ENCODE measurements at places on chromosomes 6 and 20. TPM values are rescaled to one million over a fixed set of nuclear protein-coding genes. Genes with fewer than 3 reads are reported as not detected.

The FERMT1 gene
- total RNA-seq, result 8.3 TPM

The MARCKS gene
- total RNA-seq, result 98.7 TPM

The CPXM1 gene
- total RNA-seq, result not detected

The ENPP4 gene
- 1.9 TPM for total RNA-seq

The MYBL2 gene
- total RNA-seq, result 22.2 TPM

The WFDC2 gene
- total RNA-seq, result not detected

The PAX1 gene
- not detected for total RNA-seq

The RBM24 gene
- total RNA-seq, result 60.7 TPM

GRCh38 chr6:44897316-44897715 lies 430.8 kb upstream of the RUNX2 start:
- no peak for DNase-seq

- DNase-seq, result no peak
Observed at GRCh38 chr6:83711958-83712357, 3.1 kb upstream of the SNAP91 start.

- DNase-seq, result peak; percentile 85
Observed at GRCh38 chr6:43769526-43770371, at the start of gene VEGFA. TSS of gene VEGFA (plus strand) at chr6:43770211.

DNA sequence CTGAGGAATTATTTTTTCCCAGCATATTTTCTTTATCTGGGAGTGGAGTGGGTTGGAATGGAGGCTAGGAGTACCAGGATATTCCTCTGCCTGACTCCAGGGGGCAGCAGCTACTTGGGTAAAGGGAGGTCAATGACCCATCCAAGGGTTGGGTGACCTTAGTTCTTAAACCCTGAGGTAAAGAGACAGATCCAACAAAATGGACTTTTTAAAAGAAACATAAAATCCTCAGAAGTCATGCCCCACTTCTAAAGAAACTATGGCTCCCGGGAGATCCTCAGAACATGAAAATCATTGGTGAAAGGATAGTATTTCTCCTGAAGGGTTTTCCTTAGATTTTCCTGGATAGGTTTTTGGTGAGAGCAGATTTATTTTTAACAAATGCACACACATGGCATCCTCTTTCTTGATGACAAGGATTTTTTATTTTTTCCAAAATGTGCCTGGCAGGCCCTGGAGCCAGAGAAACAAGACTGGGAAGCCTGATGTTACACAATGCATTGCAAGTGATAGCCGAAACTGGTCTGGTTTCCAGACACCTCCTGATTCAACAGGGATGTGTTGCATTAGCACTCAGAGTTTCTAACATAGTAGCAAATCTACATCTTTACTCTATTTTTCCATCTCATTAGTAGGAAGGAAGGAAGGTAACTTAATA lies 240.9 kb upstream of the BTBD3 start:
- DNase-seq, result peak; percentile 42

GRCh38 chr6:14270925-14271788 lies 153.6 kb downstream of the CD83 start:
- DNase-seq, result peak; percentile 98

- peak; percentile 96 for DNase-seq
Observed at GRCh38 chr6:141548966-141549365, 583.8 kb upstream of the GJE1 start.

DNA sequence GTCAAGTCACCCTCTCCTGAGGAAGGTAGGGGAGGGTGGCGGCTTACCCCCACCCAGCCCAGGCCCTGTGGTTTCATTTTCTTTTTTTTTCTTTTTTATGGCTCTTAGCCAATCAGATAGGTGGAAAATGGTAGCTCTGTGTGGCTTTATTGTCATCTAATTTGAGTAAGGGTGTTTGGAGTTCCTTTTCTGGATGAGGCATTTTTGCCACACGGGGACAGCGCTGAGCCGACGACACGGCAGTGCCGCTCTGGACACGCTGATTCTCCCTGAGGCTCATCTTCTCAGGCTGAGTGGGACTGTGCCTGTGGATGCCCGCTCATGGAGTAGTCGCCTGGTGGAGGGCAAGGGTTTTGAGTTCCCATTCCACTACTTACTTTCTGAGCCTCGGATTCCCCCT lies 37.6 kb upstream of the ANGPT4 start:
- DNase-seq, result no peak

DNA sequence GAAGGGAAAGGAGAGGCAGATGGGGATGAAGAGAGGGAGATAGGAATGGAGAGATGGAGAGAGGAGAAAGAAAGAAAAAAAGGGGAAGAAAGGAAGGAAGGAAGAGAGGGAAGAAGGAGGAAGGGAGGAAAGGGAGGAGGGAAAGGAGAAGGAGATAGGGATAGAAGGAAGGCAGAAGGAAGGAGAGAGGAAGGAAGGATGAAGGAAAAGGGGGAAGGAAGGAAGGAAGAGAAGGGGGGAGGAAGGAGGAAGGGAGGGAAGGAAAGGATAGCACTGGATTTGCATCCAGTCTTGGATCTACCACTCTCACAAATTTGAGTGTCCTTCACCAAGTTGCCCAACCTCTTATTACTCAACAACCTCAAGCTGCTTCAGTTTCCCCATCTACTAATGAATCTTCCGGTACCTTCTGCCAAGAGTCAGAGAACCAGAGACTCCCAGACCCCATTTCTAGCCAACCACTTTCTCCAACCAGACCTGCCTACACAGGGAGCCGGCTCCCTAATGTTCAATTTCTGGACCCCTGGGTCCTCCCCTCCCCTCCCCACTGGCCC lies 79.7 kb upstream of the FOXP4 start:
- DNase-seq, result no peak

GRCh38 chr6:16777794-16778193 lies 16.5 kb upstream of the ATXN1 start:
- no peak for DNase-seq

DNA sequence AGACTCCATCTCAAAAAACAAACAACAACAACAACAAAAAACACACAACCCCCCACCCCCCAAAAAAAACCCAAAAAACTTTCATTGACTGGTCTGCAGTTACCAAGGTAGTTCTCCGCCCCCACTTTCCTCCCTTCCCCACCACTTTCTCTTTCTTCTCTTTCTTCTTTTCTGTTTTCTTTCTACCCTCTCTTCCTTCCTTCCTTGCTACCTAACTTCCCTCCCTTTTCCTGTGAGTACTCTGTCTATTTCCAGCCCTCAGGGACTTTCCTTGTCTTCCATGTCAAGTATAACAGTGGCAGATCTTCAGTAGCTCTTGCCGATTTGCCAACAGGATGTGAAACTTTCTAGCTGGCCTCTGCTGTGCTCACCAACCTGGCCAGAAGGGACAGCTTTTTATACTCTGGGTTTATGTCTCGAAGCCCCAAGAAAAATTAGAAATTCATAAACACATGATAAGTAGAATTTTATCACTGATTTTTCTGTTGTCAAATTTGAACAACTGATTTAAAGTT lies 399.5 kb downstream of the QKI start:
- no peak for DNase-seq

GRCh38 chr6:107822176-107823046 lies 1.7 kb downstream of the SCML4 start:
- no peak for DNase-seq

GRCh38 chr6:14454473-14454775 lies 336.9 kb downstream of the CD83 start:
- DNase-seq, result no peak

DNA sequence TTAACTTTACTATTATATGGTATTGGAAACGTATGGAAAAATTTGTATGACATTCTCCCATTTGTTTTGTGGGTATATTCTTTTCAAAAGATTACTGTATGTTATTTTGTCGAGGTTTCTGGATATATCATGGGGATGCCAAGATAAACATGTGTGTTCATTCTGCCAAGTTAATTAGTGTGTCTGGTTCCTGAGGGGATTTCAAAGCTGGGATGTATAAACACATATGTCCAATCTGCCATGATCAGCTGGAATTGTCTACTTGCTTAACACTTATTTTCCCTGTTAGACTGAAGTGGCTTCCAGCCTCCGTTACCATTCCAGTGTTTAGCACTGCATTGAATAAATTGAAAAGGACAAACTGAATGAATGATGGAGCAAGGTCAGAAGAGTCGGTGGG lies 86.2 kb downstream of the DNAH8 start:
- no peak for DNase-seq

GRCh38 chr6:167136376-167136775 lies 13.5 kb downstream of the CCR6 start:
- DNase-seq, result no peak

- DNase-seq, result no peak
Observed at GRCh38 chr6:154247119-154247861, 109.3 kb downstream of the IPCEF1 start.

- DNase-seq, result no peak
Observed at GRCh38 chr20:5689463-5689862, 60.7 kb upstream of the SHLD1 start.

GRCh38 chr6:98116455-98116854 lies 717.9 kb upstream of the POU3F2 start:
- DNase-seq, result no peak

GRCh38 chr6:167476844-167477595 lies 152.1 kb downstream of the TTLL2 start:
- no peak for DNase-seq

DNA sequence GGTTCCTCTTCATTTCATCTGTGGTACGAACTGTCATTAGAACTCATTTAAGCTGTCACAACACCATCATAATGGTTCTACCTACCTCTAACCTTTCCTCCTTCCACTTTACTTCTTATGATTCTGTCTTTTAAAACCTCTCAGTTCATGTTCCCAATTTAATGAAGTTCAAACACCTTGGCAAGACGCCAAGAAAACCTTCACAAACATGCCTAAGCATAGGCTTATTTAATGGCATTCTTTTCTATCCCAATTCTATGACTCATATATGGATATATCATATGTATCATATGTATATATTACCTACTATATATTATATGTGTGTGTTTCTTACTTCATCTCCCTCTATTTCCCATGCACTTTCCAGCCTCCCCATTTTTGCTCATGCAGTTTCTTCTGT lies 283.4 kb upstream of the TBX18 start:
- DNase-seq, result no peak

DNA sequence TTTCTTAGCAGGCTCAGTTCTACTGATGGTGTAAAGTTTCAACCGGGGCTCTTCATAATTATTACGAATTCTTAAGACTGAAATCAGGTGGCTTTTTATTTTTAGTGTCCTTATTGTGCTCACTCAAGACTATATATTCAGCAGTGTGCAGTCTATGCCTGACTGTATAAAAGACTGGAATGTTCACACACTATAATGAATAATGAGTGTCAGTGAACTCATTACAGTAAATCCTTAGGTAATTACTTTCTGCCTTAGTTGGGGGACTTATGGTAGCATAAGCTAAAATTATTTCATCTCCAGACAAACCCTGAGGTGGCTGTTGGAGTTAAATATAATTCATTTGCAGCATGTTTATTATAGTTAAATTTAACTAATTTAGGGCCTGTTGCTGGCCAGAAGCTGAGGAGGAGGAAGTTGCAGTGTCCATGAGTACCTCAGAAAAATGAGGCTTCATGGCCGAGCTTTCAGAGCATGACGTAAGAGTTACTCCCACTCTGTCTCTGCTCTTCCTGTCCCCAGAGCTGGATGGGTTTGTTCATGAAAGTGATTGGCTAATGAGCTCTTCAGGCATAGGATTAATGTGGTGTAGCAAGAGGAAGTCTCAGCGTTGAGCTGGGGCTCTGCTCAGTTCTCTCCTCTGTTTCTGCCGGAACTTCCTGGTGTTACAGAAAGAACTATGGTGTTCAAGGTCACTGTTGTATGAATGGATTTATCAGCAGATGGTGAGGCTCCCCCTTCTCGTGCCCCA lies 335.7 kb downstream of the NRN1 start:
- DNase-seq, result no peak

- peak; percentile 91 for DNase-seq
Observed at GRCh38 chr6:143176090-143177021, 115.7 kb downstream of the AIG1 start.

DNA sequence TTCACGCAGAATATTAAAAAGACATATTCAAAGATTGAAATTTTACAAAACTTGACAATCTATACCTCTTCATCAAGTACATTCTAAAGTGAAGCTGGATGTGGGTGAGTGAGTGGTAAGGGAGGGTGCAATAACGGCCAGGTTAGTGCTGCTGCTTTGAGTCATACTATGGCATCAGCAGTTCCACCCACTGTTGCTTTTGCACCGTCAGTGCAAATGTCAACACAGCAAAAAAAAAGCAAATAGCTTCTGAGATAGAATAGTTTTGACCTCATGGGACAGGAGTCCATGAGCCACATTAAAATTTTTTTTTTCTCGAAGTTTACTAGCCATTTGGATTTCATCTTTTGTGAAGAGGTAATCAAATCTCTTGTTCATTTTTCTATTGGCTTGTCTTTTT lies 31.8 kb downstream of the PSMF1 start:
- DNase-seq, result no peak

GRCh38 chr6:128135325-128135724 lies 234.5 kb upstream of the THEMIS start:
- no peak for DNase-seq

GRCh38 chr20:33658510-33658909 lies 3.6 kb upstream of the C20orf144 start:
- DNase-seq, result no peak

- DNase-seq, result no peak
Observed at GRCh38 chr6:145733810-145734209, 1.5 kb downstream of the EPM2A start.

All from LHCN-M2 (cell line).